Astrocyte (in vitro differentiated cells and primary cell): ENCODE measurements at places on chromosomes 12 and 14. TPM values are rescaled to one million over a fixed set of nuclear protein-coding genes. Genes with fewer than 3 reads are reported as not detected.

Gene RTN1
- total RNA-seq = 0.60 and 1.2 TPM in 2 replicates

GRCh38 chr14:86153480-86153879, 623.5 kb downstream of the FLRT2 start:
- no peaks in the 10 kb centered on the region for H3K36me3 ChIP-seq
- H3K4me1 ChIP-seq = no peaks in the 10 kb centered on the region
- no peak overlapping the region for H3K4me3 ChIP-seq
- DNase-seq = no peak
- no peaks in the 10 kb centered on the region for H3K27me3 ChIP-seq

Gene CMA1
- not detected in 2 replicates for total RNA-seq

GRCh38 chr14:47833011-47833410, 157.6 kb upstream of the MDGA2 start:
- H3K4me3 ChIP-seq = no peak overlapping the region
- H3K4me1 ChIP-seq = no peaks in the 10 kb centered on the region
- no peak overlapping the region for H3K27ac ChIP-seq
- H3K27me3 ChIP-seq = no peaks in the 10 kb centered on the region

DNA sequence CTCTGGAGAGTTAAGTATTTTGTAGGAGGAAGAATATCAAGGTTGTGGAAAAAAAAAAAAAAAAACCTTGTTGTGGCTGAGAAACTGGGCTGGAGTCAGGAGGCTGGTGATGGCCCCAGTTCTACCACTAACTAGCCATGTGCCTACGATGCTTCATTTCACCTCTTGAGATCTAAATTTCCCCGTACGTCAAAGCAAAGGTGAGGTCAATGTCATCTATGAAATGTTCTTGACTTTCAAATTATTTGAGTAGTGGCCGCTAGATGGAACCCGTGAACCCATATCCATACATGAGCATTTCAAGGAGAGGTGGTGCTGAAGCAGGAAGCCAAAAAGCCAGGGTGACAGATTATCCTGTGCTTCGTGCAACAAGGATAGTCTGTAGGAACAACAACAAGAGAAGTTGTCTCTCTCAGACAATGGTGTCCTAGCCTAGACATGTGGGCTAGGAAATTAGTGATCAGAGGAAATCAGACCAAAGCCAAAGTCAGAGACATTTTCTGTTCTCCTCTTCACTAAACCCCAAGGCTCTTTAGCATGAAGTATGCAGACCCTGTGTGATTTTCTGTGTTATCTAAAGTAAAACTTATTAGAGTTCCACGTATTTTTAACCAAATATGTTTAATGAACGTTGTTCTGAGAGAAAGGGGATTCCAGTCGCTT, 95.5 kb upstream of the ETV6 start:
- H3K4me3 ChIP-seq = no peak overlapping the region
- peaks cover 26% of the 10 kb centered on the region for H3K27me3 ChIP-seq
- DNase-seq = peak; percentile 41
- no peak overlapping the region for H3K27ac ChIP-seq
- H3K4me1 ChIP-seq = no peaks in the 10 kb centered on the region

Gene CFAP251
- 4.6 and 4.7 TPM in 2 replicates for total RNA-seq

DNA sequence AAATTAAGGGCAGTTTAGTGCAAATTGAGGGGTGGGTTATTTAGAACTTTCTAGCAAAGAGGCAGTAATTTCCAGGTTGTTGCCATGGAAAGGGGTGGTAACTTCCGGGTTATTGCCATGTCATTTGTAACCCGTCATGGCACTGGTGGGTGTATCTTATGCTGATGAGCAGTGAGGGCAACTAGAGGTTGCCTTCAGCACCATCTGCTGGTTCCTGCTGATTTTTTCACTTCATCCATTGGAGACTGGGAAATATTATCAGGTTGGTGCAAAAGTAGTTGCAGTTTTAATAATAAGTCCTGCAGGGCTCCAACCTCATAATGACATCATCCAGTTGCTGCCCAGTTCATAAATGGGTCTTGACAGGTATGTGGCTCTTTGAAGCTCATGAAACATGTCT, 24.4 kb upstream of the SERPINA4 start:
- H3K36me3 ChIP-seq = no peaks in the 10 kb centered on the region
- H3K4me1 ChIP-seq = peaks cover 8% of the 10 kb centered on the region
- no peak overlapping the region for H3K4me3 ChIP-seq
- DNase-seq = no peak

Gene SIX6
- not detected in 2 replicates for total RNA-seq

- DNase-seq = no peak
- no peak overlapping the region for H3K4me3 ChIP-seq
- no peaks in the 10 kb centered on the region for H3K36me3 ChIP-seq
- H3K4me1 ChIP-seq = peaks cover 34% of the 10 kb centered on the region
Observed at GRCh38 chr14:74593241-74593953, 18.6 kb downstream of the LTBP2 start.

- H3K36me3 ChIP-seq = no peaks in the 10 kb centered on the region
- no peak for DNase-seq
- H3K27ac ChIP-seq = no peak overlapping the region
- no peak overlapping the region for H3K4me3 ChIP-seq
- H3K27me3 ChIP-seq = no peaks in the 10 kb centered on the region
- H3K4me1 ChIP-seq = no peaks in the 10 kb centered on the region
Observed at GRCh38 chr12:114512351-114512750, 106.4 kb upstream of the TBX5 start.

GRCh38 chr14:74244115-74244514, 4.9 kb downstream of the VSX2 start:
- peaks cover 81% of the 10 kb centered on the region for H3K27me3 ChIP-seq
- H3K36me3 ChIP-seq = no peaks in the 10 kb centered on the region
- H3K27ac ChIP-seq = no peak overlapping the region

- H3K36me3 ChIP-seq = no peaks in the 10 kb centered on the region
- peak overlapping the region; percentile 78 for H3K27ac ChIP-seq
Observed at GRCh38 chr14:68124979-68125731, 305.6 kb downstream of the RAD51B start.

Gene ART4
- not detected in 2 replicates for total RNA-seq

- no peak overlapping the region for H3K27ac ChIP-seq
- H3K27me3 ChIP-seq = peaks cover 2% of the 10 kb centered on the region
- DNase-seq = no peak
- H3K4me1 ChIP-seq = no peaks in the 10 kb centered on the region
Observed at GRCh38 chr12:3473844-3474243, 17.2 kb upstream of the PRMT8 start.

- no peak overlapping the region for H3K27ac ChIP-seq
- no peaks in the 10 kb centered on the region for H3K27me3 ChIP-seq
- no peaks in the 10 kb centered on the region for H3K36me3 ChIP-seq
- DNase-seq = no peak
- H3K4me1 ChIP-seq = peaks cover 8% of the 10 kb centered on the region
Observed at GRCh38 chr14:93084866-93085857, 30.6 kb downstream of the ITPK1 start.

Gene ATP6V1D
- 96.3 and 105 TPM in 2 replicates for total RNA-seq

DNA sequence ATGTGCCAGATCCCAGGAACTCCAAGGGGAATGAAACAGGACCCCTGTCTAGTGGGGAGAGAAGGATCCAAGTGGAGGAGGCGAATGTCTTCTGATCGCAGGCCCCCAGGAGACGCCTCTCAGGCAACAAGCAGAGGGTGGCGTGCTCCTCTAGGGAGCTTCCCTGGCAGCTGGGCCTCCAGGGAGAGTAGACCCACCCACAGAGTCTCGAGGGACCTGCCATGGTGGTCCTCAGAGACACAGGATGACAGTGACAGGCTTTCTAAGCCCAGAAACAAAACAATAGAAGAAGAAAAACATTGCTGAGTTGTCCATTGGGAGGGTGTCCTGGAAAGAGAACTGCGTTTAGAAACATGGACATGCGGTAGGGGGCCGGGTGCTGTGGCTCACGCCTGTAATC, 140.6 kb upstream of the MAP1LC3B2 start:
- H3K27ac ChIP-seq = no peak overlapping the region
- H3K4me3 ChIP-seq = no peak overlapping the region
- no peaks in the 10 kb centered on the region for H3K36me3 ChIP-seq
- no peaks in the 10 kb centered on the region for H3K27me3 ChIP-seq

- DNase-seq = no peak
- H3K27me3 ChIP-seq = no peaks in the 10 kb centered on the region
- no peaks in the 10 kb centered on the region for H3K36me3 ChIP-seq
- H3K27ac ChIP-seq = no peak overlapping the region
- no peak overlapping the region for H3K4me3 ChIP-seq
- H3K4me1 ChIP-seq = peaks cover 19% of the 10 kb centered on the region
Observed at GRCh38 chr12:129851296-129851695, 52.5 kb downstream of the TMEM132D start.

- peak; percentile 34 for DNase-seq
- no peaks in the 10 kb centered on the region for H3K27me3 ChIP-seq
- H3K4me3 ChIP-seq = no peak overlapping the region
Observed at GRCh38 chr12:70418101-70418500, 52.0 kb downstream of the KCNMB4 start.

GRCh38 chr14:50832935-50833630, 2.1 kb upstream of the NIN start:
- no peaks in the 10 kb centered on the region for H3K27me3 ChIP-seq
- no peak overlapping the region for H3K4me3 ChIP-seq
- H3K4me1 ChIP-seq = peaks cover 18% of the 10 kb centered on the region
- no peak overlapping the region for H3K27ac ChIP-seq
- DNase-seq = no peak

DNA sequence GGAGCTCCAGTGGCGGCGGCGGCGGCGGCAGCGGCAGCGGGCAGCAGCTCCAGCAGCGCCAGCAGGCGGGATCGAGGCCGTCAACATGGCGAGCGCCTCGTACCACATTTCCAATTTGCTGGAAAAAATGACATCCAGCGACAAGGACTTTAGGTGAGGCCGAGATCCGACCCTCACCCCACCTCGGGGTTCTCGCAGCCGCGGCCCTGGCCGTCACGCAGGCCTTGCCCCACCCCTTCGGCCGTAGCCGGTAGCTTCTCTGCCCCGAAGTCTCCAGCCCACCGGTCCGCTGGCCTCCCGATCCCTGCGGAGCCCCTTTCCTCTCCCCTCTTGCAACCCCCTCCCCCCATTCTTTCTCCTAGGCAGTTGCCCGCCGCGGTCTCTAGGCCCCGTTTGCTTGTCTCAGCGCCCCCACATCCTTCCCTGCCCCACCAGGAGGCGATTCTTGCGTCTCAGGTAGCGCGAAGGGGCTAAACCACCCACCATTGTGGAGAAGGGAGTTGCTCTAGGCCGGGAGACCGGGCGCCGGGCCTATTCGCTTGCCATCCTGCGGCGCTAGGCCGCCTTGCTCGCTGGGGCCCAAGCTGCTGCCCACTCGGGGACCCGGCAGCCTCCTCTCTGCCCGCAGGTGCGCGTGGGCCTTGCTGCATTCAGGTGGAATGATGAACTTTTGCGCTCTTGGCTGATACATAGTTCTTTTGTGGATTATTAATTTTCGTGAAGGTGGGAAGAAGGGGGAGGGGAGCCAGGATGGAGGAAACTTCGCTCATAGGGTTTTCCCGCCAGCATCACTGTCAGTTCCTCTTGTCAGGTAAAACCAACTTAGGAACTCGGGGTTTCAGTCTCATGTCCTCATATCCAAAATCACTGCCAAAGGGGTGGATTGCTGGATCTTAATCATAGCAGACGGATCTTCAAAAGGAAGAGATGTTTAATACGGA, 745 bp downstream of the CAND1 start:
- no peaks in the 10 kb centered on the region for H3K36me3 ChIP-seq
- H3K4me3 ChIP-seq = peak overlapping the region; percentile 78
- H3K4me1 ChIP-seq = peaks cover 9% of the 10 kb centered on the region

GRCh38 chr12:108447168-108447832, 67.8 kb upstream of the FICD start:
- H3K27ac ChIP-seq = no peak overlapping the region
- no peak overlapping the region for H3K4me3 ChIP-seq
- H3K4me1 ChIP-seq = no peaks in the 10 kb centered on the region
- H3K36me3 ChIP-seq = no peaks in the 10 kb centered on the region
- no peaks in the 10 kb centered on the region for H3K27me3 ChIP-seq
- no peak for DNase-seq

DNA sequence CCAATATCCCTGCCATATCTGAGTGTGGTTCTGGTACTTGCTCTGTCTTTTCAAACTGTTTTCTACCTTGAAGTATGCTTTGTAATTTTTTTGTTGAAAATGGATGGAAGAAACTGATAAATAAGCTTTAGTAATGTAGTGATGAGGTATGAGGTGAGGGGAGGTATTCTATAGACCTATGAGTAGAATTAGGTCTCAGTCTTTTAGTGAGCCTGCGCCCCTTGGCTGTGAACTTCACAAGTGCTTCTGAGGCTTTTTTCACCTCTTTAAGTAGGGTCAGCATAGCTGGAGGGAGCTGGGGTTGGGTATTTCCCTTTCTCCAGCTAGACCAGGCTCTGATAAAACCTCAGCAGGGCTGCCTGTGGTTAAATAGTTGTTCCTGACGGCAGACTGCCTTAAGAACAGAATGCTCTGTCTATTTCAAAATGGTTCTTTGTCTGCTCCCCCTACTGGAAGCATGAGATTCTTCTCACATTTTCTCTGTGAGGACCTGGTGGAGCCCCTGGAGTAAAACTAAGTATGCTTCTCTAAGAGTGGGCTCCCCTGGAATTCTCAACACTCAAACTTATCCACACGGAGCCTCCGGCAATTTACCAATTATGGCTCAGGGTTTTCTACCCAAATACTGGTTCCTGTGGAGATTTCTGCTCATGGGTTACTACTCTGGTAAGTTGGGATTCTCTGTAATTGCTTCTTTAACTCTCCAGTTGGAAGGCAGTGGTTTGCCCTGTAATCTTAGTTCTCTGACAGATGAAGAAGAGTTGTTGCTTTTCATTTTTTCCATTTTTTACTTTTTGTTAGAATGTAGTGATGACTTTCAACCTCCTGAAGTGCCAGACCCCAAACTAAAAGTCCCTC, 13.1 kb downstream of the KRT5 start:
- peak; percentile 85 for DNase-seq
- no peak overlapping the region for H3K27ac ChIP-seq
- no peaks in the 10 kb centered on the region for H3K27me3 ChIP-seq
- no peak overlapping the region for H3K4me3 ChIP-seq

Gene ARMH4
- total RNA-seq = 19.3 and 22.7 TPM in 2 replicates

Gene ORAI1
- 16.5 and 20.4 TPM in 2 replicates for total RNA-seq

GRCh38 chr12:3920351-3921150, 47.4 kb upstream of the PARP11 start:
- no peak overlapping the region for H3K27ac ChIP-seq
- H3K27me3 ChIP-seq = peaks cover 8% of the 10 kb centered on the region
- H3K4me3 ChIP-seq = no peak overlapping the region
- no peaks in the 10 kb centered on the region for H3K36me3 ChIP-seq
- peaks cover 9% of the 10 kb centered on the region for H3K4me1 ChIP-seq

DNA sequence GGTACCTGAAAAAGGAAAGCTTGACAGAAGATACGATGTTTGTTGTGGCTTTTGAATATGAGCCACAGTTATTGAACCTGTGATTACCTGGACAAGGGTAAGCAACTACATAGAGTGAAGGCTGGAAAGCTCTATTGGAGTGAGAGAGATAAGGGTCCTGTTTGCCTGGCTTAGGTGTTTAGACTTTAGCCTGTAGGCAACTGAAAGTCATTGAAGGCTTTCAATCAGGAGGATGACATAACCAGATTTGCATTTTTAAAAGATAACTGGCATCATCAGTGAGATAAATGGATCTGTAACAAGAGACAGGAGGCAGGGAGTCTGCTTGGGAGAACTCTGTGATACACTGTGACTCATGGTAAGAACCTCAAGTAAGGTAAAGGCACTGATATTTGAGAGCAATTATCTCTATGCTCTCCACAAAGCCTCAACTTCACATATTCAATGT, 128.9 kb upstream of the SOX5 start:
- no peaks in the 10 kb centered on the region for H3K36me3 ChIP-seq
- no peaks in the 10 kb centered on the region for H3K27me3 ChIP-seq
- no peak overlapping the region for H3K4me3 ChIP-seq
- no peaks in the 10 kb centered on the region for H3K4me1 ChIP-seq
- no peak overlapping the region for H3K27ac ChIP-seq
